ENCODE measurements at places on chromosomes 2 and 18.

DNA sequence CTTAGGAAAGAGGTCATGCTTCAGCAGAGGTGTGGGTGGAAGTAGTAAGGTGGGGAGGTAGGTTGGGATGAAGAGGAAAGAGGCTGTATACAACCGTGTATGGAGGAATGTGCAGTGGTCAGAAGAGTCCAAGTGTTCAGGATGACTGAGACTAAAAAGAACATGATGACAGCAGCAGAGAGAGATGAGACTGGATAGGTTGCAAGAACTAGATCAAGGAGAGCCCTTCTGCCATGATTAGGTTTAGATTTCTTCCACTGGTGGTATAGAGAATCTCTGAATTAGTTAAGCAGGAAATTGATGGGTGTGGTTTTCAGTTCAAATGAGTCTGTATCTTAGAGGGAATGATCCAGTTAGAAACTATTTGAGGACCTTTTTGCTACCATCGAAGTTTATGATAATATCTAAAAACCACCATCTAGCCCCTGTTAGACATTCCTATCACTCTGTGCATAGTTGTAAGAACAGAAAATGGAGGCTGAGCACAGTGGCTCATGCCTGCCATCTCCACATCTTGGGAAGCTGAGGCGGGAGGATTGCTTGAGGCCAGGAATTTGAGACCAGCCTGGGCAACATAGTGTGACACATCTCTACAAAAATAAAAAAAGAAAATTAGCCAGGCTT lies 221.0 kb downstream of the LTBP1 start:
- DNase-seq, result no peak

- DNase-seq, result no peak
Measured at GRCh38 chr2:144003460-144004075, 516.4 kb downstream of the ZEB2 start.

DNA sequence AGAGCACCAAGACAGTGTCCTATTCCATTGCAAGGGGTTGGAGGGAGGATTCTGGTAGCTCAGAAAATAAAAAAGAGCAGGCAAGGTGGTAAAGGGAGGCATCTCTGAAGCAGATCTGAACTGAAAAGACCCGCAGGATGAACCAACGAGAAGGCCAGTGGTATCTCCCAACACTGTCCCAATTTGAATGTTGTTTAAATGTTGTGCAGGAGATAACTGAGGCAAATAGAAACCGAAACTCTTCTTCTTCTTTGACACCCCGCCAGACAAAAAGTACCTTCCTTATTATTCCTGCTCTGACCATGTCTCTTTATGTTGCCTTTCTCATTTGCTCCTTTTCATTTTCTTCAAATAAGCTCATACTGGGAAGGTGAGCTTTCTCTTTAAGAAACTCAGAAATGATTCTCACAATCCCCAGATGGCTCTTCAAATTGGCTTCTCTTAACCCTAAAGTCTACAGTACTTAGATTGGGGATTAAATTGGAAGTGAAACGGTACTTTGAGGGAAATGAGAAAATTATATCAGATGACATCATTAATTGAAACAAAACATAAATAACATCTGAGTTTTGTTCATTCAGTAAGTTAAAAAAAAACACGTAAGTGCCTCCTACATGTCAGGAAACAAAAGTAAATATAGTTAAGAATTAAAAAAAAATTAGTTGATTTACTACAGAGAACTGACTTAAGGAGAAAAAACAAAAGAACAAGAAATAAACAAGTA lies 143.6 kb downstream of the WDPCP start:
- no peak for DNase-seq

GRCh38 chr18:22368021-22368420 lies 49.7 kb downstream of the CTAGE1 start:
- DNase-seq, result no peak

DNA sequence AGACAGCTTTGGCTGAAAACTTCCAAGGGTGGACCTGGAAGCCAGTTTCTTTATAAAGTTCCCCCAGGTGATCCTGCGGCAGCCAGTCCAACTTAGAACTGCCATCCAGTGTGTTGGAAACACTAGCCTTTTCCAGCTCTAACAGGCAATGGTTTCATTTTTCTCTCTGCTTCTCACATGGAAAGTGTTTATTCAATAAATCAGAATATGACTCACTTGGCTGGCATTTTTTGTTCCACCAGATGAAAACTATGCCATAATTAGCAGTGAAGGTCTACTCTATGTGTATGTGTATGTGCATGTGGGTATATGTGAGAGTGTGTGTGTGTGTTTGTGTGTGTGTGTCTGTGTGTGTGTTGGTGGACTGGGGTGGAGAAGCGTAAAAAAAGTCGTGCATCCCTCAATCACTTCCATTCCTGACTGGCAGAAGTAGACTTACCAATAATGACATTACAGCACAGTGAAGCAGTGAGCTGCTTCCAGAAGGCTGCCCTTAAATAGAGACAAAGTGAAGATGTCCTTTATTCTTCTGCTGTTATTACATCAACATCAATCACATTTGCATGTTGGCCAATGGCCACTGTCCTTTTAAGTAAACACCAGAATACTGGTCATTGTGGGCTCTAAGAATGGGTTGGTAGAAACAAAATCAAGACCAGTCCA lies 90.9 kb upstream of the SETBP1 start:
- no peak for DNase-seq

DNA sequence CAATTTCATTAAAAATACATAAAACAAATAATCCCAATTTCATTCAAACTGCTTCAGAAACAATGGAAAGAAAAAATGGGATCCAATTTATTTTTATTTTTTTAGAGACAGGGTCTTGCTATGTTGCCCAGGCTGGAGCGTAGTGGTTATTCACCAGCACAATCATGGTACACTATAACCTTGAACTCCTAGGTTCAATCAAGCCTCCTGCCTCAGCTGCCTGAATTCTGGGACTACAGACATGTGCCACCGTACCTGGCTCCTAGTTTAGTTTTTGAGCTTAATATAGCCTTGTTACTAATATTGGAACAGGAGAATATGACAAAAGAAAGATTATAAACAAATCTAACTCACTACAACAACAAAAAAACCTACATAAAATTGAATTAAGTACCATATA lies 34.2 kb downstream of the SAP130 start:
- DNase-seq, result no peak

DNA sequence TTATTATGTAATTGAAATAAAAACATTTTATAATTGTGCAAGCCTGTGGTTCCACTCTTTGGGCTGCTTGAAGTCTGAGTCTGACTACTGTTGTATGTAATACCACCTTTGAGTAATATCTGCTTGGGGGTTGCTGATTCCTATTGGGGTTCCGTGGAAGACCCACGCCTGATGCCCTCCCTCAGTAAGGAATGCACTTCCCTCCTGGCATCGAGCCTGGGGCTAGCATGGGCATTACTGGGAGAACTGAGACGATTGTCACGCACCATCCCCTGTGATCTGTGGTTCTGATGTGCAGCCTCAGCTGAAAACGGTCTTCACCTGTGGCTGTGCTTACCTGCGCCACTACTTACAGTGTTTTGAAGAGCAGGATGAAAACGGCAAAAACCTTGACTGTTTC lies 32.7 kb upstream of the RBM44 start:
- DNase-seq, result no peak

- no peak for DNase-seq
Measured at GRCh38 chr2:162106746-162107145, 32.7 kb upstream of the DPP4 start.

GRCh38 chr2:176879426-176879995 lies 333.1 kb upstream of the HNRNPA3 start:
- DNase-seq, result no peak

GRCh38 chr2:72995430-72996116 lies 75.9 kb downstream of the SFXN5 start:
- DNase-seq, result no peak

GRCh38 chr2:39665811-39666490 lies at the start of gene TMEM178A:
TMEM178A (plus strand) TSS chr2:39665917; CDS start chr2:39665975, 58 bp downstream.
- DNase-seq, result no peak

DNA sequence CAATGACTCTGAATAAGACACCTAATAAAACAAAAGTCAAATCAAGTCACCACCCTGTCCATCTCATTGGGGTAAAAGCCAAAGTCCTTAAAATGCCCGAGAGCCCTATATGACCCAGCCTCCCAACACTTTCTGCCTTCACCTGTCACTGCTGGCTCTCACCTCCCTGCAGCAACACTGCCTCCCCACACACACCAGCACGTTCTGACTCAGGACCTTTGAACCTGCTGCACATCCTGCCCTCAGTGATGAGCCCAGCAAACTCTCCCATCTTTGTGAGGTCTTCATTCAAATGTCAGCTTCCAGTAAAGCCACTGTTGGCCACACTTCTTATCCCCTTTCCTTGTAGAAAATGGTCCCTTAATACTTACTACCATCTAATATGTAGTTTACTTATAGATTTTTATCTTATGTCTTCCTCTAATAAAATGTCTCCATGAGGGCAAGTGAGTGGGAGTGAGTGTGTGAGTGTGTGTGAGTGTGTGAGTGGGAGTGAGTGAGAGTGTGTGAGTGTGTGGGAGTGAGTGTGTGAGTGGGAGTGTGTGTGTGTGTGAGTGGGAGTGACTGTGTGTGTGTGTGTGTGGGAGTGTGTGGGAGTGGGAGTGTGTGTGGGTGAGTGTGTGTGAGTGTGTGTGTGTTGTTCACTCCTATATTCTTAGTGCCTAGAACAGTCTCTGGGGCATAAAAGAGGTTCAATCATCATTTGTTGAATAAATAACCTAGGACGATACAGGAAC lies 504.7 kb downstream of the EIPR1 start:
- DNase-seq, result no peak

DNA sequence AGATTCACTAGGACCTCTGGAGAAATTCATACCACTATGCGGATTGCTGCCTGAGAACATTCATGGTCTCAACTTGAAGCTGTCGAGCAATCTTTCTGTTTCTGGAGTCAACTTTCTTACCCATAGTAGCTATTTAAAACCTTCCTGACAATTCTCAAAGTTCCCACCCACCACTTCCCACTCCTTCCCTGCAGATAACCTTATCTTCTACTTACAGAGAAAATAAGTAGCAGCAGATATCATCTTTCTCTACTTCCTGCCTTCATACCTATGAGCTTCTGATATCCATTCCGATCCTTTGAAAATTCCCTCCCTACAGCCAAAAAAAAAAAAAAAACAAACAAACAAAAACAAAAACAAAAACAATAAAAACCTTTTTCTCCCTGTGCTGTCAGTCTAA lies 81.2 kb upstream of the CYRIA start:
- no peak for DNase-seq

DNA sequence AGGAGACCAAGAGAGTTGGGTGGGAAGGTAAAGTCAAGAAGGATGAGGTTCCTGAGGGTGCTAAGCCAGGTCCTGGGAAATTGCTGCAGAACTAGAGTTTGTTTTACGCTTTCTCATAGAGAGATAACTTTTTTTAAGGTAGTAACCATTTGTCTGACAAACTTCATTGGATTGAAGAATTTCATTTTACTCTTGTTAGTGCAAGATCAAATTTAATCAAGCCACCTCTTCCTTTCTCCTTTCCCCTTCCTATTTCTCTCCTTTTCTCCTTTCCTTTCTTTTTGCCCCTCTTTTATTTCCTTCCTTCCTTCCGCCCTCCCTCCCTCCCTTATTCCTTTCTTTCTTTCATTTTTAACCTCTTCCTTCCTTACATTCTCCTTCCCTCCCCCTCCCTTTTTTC lies 65.4 kb downstream of the RDH14 start:
- DNase-seq, result no peak

DNA sequence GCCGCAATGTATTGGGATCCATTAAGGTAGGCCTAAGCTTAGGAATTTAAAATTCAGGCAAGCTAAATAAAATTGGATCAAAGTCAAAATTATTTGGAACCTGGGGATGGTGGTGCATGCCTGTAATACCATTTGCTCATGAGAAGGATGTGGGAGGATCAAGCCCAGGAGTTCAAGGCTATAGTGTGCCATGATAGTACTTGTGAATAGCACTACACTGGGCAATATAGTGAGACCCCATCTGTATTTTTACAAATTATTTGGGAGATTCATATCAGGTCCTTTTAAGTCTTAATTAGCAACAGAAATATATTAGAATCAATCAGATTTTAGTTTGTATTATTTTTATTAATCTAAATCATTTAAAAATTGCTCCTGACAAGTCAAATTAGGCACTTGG lies 39.8 kb upstream of the TLK1 start:
- DNase-seq, result no peak

DNA sequence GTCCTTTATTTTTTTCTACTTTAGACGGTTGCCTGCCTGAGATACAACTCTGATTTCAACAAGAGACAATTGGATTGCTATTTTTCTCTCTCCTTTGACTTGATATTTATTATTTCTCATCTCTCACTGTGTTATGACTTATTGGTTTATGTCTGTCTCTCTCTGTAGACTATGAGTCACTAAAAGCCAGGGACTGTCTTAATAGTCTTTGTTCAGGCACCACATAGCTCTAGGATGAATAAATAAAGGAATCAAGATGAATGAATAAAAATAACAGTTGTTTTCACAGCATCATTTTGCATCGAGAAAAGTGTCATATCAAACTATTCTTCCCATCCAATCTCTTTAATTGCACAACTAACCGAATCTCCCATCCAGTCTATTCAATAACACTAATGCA lies 31.4 kb upstream of the CD28 start:
- no peak for DNase-seq

GRCh38 chr2:46257476-46257875 lies 39.7 kb upstream of the EPAS1 start:
- DNase-seq, result no peak

DNA sequence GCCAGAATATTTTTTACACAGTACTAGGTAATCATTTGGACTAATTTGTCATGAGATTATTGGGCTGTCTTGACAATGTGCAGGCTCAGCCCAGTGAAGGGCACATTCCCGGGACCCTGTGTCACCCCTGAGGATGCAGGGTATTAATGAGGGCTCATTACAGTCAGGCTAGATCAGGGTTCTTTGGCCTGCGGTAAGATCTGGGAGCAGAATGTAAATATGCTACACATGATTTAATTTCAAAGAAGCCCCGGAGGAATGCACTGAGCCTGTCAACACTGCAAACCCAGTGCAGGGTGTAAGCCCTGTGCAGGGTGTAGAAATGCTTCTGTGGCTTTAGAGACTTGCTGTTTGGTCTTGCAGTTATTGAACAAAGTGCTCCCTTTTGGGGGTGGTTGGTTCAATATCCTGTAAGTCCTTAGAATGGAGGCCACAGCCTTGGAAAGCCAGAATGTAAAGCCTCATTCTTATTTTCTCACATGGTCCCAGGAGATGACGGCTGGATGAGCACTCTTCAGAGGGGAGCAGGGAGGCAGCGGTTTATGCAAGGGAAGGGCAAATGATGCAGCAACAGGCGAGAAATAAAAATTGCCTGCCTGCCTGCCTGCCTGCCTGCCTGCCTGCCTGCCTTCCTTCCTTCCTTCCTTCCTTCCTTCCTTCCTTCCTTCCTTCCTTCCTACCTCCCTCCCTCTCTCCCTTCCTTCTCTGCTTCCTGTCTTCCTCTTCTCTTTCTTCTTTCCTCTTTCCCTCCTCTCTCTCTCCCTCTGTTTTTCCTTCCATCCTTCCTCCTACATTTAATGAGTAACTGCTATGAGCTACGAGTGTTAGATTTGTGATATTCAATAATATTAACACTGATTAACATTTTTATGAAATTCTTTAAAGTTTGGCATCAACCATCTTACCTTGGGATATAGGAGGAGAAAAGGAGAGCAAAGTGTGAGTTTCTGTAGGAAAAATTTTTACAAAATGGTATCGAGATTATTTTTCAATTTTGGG lies 148.8 kb downstream of the VAPA start:
- no peak for DNase-seq

- DNase-seq, result no peak
Measured at GRCh38 chr2:213818436-213818835, 534.2 kb downstream of the SPAG16 start.
